ENCODE measurements at places on chromosomes 5 and 9. TPM values are rescaled to one million over a fixed set of nuclear protein-coding genes. Genes with fewer than 3 reads are reported as not detected.

AK8 gene
- 0.88 TPM for total RNA-seq

COMMD10 gene
- 28.8 TPM for total RNA-seq

FCN2 gene
- not detected for total RNA-seq

TPPP gene
- total RNA-seq = 8.8 TPM

AGGF1 gene
- 16.9 TPM for total RNA-seq

DNA sequence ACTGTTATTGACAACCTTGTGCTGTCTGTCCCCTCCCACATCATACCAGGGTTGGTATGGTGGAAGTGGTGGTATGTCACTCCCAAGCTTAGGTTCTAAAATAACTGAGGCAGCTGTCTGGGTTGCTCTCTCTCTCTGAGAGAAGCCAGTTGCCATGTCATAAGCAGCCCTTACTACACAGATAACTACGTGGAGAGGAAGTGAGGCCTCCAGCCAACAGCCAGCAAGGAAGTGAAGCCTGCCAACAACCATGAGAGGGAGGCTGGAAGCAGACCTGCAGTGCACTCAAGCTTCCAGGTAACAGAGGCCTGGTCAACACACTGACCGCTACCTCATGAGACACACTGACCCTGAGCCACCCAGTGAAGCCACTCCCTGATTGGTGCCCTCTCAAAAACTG, 18.6 kb downstream of the CTNNAL1 start:
- DNase-seq = peak; percentile 40

- DNase-seq = no peak
These were observed 66.8 kb downstream of the BOD1 start for GRCh38 chr5:173549644-173550043.

GRCh38 chr5:12003680-12004079, 99.4 kb upstream of the CTNND2 start:
- DNase-seq = no peak

DNA sequence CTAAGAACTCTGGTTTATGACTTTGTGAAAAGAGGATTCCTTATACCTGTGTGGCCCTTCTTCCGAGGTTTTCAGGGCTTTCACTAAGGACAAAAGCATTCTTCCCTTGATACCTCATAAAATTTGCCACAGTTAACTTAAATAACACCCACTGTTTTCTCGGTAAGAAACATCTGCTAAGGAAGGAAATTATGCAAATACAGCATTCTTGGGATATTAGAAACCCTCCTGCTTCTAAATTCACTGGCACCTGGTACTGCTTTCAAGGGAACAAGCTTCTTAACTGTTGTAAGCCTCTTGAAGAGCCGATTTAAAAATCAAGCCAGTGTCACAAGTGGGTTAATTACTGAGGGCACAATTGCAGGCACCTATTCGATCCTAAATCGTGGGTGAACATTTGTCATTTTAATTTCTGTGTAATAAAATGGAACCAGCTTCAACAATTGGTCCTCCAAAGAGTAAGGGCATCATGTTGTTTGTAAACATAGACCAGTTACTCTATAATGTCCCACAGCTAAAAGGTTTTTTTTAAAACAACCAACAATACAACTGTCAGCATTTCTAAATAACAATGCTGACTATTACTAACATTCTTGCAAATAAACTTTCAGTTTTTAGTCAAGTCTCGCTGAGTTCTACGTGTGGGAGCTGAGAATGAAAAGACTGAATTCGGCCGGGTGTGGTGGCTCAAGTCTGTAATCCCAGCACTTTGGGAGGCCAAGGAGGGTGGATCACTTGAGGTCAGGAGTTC, 26.6 kb downstream of the AK3 start:
- no peak for DNase-seq

- no peak for DNase-seq
These were observed 96.5 kb upstream of the CAST start for GRCh38 chr5:96565582-96566265.

GRCh38 chr9:131121346-131121745, 4.0 kb upstream of the NUP214 start:
- DNase-seq = no peak
